Cardiac septum (tissue), 1 donor: ENCODE measurements at places on chromosomes 4 and X.

DNA sequence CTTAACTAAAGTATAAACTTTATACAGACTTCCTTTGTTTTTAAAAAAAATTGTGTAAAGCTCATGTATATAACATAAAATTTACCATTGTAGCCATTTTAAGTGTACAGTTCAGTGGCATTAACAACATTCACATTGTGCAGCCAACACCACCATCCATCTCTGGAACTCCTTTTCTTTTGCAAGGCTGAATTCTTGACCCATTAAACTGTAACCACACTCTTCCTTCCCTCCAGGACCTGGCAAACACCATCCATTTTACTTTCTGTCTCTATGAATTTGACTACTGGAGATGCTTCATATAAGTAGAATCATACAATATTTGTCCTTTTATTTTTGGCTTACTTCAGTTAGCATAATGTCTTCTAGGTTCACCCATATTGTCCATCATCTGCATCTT, 104.7 kb downstream of the RASL11B start:
- DNase-seq: no peak

DNA sequence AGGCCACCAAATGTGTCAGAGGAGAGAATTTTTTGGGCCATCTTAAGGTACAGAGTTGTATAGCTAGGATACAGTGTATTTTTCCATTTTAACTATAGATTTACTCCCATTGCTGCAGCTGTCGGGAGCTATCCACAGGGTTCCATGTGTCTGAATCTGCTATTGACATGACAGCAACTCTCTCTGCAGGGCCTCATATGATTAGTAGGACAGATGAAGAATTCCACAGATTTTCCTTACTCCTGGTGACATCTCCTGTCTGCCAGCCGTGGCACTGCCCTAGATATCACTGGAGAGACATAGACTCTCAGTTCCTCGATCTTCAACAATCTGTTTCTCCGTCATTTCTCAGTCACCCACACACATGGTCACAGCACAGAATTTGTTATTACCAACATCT, 86.5 kb downstream of the SPCS3 start:
- DNase-seq: no peak

GRCh38 chr4:152342293-152342692, 193.6 kb downstream of the FBXW7 start:
- DNase-seq: no peak

DNA sequence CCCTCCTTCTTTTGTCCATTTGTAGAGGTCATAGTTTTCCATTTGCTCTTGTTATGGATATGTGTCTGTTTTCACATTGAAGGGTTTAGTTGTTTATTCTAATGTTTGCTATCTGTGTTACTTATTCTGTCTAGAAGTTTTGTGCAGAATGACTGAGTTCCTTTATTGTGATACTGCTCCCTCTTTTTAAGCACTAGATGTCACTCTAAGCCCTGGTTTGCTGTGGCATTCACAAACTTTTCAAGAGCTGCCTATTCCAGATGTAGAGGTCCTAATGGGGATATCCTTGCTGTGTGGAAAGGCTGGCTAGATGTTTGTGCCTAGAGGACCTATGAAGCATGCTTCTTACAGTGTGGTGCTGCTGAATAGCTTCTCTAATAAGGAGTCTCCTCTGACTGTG, 338.6 kb downstream of the SPIN4 start:
- DNase-seq: no peak

DNA sequence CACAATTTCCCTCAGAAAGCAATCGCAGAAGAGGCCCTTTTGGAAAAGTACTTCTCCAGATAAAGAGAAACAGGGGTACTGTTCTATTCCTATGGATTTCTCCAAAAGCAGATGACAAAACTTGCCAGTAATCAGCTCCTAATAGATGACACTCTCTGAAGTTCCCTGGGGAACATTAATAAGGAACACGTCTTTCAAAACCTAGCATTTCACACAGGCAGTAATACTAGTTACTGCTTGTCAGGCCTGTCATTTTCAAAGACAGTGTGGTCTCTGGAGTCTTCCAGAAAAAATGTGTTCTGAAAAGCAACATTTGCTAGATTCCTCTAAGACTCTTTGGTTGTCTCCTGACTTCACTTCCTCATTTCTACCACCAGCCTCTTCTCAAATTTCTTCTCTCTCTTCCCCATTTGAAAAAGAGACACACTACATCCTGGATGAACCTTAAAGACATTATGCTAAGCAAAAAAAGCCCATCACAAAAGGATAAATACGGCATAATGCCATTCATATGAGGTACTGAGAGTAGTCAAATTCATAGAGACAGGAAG, 47.3 kb downstream of the CHRDL1 start:
- no peak for DNase-seq

GRCh38 chrX:97026406-97026805, 142.7 kb downstream of the RPA4 start:
- no peak for DNase-seq

DNA sequence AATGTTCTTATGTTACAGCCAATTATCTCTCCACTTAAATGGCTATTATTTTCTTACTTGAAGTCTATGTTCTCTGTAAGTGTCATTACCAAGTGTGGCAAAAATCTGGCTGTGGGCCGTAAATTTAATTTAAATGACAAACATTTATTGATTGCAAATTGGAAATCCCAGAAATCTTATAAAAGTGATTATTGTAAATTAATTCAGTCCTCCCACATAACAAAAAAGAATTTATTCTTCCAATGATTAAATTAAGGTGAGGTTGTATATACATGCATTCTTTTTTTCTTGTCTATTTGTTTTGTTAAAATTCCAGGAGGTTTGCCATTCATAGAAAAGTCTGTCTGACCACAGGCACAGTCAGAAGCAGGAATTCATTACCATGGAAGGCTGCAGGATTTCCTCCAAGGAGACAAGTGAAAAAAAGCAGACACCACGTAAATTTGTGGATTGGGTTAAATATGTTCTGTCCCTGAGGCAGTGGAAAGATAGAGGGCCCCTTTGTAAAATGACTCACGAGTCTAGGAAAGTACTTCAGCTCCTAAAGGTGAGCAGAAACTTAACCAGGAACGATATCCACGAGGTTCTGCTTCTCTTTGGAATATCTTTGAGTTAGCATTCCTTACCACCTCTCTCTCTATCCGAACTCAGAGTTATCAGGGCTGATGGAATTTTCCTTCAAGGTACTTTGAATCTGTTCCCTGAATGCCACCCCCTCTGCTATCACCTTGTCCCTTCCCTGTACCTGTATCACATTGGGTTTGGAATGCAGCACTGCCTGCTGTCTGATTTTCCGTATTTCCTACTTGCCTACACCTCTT, 10.7 kb downstream of the PPARGC1A start:
- no peak for DNase-seq

DNA sequence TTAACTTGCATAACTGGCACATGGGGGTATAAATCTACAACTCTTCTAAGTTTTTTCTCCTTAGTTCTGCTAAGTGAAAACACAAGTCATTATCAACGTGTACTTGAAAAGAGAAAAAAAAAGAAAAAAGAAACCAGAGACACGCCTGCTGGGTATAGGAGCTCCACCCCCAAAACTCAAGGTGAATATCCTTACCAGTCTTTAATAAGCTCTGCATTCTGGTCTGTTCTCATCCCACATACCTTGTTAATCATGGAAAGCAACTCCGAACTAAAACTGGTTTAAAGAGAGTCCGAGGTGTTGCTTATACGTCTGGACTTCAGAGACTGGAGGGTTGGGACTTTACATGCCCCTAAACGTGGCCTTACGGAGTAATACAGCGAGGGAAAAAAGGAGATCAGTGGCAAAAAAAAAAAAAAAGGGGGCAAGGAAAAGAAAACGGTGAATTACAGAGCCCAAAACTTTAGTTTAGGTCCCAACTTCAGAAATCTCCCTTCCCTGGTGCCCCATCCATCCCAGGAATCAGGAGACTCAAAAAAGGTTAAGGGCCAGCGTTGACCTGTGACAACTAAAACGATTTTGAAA, 1.0 kb downstream of the PGRMC2 start:
- no peak for DNase-seq

DNA sequence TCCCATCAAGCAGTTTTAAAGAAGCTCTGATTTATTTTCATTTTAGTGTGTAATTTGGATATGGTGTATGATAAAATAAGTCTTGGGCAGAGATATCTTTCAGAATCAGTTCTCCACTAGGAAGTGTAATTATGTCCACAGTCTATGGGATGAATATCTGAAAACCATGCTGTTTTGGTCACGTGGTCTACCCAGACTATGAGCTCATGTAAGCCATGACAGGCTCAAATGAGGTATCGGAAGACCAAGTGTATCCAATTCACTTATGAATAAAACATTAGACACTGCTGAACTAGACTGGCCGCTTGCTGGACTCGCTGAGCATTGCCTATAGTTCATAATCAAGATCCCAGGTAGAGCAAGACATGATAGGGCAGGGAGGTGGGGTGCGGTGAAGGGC, 50.5 kb downstream of the SOD3 start:
- DNase-seq: no peak

DNA sequence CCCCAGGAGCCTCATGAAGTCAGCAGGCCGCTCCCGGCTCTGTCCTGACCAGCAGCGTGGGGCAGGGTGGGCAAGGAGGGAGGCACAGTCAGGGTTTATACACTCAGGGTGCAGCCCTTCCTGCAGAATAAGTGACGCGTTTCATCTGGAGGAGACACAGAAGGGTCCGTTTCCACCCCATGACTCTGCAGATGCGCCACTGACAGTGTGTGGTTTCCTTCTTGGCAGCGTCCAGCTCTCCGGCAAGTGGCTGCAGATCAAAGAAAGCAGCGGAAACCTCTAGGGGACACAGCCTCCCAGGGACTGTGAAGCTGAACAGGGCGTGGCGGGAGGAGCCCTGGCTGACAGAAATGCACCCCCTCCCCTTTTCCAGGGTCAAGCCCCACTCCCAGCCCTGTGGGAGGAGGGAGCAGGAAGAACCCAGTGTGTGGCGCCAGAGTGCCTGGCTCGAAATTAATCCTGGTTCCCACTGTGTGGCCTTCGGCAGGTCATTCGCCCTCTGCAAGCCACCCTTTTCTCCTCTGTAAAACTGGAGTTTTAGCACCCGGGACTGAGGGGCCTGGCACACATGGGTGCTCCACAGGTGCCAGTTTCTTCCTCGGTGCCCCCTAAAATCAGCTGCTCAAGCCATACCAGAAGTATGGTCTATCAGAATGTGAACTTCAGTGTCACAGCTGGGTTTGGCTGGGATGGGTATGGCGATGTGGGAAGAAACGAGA, 17.3 kb upstream of the TBC1D14 start:
- DNase-seq: peak; percentile 86

- no peak for DNase-seq
Measured at GRCh38 chrX:120309873-120310705, 1.2 kb downstream of the TMEM255A start.

DNA sequence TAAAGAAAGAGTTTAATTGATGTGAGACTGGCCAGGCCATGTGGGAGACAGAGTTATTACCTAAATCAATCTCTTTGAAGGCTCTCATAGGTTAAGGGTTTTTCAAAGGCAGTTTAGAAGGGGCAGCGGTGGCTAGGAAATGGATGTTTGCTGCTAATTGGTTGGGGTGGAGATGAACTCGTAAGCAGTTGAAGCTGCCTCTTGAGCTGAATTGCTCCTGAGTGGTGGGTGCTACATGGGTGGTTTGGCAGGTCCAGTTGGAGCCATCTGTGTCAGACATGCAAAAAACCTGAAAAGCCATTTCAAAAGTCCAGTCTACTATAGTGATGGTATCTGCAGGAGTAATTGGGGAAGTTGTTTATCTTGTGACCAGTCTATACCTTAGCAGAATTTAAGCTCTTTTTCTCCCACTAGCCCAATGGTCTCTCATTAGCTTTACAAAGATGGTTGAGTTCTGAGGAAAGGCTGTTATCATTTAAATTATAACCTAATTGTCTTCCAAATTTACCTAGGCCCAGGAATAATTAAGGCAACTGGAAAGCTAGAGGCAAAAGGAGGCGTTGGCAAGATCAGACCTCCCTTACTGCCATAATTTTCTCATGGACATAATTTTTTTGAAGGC, 762.4 kb upstream of the FRG1 start:
- DNase-seq: no peak

DNA sequence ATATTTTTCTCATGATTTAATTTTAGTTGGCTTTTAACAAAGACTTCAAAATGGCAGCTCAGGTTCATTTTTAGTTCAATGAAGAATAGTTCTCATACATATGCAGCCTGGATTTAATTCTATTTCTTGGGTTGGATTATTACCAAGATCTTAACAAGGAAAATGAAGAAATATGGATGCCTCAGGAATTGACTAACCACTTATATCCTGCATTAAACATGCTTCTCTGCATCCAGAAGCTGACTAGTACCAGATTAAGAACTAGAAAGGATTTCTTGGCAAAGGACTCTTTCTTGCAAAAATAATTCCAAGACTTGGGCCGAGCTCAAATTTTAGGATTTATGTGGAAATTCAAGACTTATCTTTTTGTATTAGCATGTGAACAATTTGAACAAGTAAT, 5.6 kb upstream of the KLHL2 start:
- DNase-seq: no peak

DNA sequence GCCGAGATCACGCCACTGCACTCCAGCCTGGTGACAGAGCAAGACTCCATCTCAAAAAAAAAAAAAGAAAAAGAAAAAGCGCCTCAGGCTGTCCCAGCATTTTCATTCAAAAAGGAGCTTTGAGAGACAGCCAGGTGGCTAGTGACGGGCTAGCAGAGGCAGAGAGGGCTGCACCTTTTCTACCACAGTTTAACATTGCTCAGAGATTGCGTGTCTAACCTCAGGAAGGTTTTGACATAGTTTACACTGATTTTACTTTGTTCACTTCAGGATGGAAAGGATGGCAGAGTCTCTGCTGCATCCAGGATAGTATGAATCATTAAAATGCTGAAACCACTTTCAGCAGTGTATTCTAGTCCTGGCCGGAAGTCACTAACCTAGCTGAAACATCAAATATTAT, 28.1 kb downstream of the ZFP42 start:
- no peak for DNase-seq

DNA sequence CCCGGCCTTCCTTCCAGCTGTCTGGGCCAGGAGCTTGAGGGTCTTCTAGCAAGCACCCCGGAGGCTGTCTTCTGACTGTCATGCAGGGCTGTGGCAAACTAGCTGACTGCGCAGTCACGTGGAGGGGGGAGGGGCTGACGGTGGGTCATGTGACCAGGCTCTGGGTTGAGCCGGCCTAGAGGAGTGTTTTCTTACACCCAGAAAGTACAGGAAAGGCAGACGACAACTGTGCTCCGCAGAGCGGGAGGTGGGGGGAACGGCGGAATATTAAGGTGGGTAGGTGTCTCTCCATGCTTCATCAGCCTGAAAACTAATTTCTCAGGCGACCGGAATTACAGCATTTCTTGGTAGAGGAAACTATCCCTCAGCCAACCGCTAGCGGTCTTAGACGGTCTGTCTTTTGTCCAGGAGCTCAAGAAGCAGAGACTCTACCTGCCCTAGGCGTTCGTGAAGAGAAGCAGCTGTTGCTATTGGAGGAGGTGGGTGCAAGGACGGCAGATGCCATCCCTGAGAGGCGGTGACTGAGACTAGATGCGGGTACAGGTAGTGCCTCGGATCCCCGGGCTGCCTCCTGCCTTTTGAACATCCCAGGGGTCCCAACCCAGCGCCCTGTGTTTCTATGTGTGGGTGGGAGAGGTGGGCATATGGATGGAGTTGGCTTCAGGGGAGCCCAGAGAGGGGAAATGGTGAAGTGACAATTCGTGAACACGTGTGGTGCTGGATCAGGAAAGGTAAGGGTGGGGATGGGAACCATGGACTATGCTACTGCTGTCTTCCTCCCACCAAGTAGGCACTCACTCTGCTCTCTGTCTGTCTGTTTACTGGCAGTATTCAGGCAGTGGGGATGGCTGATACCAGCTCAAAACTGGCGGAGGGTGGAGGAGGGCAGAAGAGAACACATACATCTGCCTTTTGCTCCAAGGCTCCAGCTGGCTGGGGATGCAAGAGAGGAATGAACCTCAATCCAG, 8.8 kb downstream of the GPRASP1 start:
- peak; percentile 93 for DNase-seq
